ENCODE measurements at places on chromosomes 1 and 21.

DNA sequence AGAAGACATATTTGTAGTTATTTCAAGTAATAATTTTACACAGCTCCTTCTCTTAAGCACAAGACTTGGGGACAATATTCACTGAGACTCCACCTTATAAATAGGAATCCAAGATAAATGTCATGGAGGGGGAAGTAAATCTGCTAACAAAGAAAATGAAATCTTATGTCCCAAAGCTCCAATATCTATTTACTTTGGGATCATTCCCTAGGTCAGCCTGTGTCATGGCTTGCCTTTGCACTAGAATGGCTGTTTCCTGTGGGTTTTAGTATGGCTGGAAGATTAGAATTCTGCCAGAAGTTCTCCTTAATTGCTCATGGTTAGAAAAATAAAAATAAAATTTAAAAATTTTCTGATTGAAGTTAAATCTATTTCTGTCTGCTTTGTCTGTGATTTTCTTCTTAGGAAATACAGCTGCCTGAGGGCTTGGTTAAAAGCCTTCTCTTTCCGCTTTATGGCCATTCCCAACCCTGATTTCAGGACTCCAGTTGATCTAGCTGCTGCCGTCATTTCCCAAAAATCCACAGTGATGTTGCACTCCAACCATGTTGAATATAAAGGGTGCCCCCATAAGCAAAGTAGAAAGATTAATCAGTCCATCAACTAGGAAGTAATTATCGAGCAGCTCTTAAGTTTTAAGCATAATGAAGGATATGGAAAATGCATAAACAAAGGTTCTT lies 326.4 kb upstream of the LYPLAL1 start:
- no peak for DNase-seq

DNA sequence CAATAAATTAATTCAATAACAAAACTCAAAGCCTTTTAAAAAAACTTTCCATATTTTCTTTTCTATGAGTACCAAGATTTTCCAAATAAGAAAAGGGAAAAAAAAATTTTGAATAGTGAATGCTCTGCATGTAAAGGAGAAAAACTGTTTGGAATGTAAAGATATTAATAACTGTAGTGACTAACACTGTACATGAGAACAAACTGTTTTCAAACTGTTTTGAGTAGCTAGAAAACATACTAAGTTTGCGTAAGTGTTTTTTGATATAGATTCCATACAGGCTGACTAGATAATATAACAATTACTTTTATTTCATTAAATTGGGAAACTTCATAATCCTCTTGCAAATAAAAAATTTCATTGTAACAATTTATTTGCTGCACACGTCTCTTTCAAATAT lies 150.5 kb downstream of the DPYD start:
- no peak for DNase-seq

- no peak for DNase-seq
Measured at GRCh38 chr1:244449936-244450508, 1.7 kb downstream of the ADSS2 start.

DNA sequence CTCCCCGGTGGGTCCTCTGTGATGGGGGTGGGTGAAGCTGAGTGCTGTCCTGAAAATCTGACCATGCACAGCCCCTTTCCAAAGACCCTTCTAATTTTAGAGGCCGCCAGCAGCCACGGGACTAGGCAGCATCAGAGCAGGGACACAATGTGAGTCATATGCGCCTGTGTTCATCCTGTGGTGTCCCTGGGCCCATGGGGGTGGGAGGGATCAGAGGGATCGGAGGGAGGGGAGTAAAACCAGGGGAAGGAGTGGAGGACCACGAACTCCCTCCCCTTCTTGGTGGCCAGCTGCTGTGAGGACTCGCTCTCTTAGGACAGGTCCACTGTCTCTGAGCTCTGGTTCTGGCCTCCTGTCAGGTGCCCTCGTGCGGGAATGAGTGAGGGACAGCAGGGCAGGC lies 61.5 kb downstream of the ADARB1 start:
- no peak for DNase-seq

DNA sequence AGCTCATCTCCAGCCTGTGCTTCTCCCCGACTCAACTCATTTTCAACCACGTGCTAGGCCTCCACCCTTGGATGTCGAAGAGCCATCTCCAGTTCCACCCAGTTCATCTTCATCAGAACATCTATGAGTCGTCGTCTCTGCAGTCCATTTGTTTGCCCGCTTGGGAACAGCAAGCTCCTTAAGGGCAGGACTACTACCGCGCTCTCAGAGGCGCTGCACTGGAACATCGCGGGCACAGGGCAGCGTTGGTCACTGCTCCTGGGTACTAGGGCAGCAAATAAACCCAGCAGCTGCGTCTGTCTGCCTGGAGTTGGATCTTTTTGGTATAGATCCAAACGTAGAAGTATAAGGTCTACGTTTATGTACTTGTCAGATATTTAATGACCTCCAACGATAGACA lies 478 bp upstream of the PRDM2 start:
- DNase-seq: no peak

- no peak for DNase-seq
Measured at GRCh38 chr21:31387560-31388186, 43.6 kb upstream of the TIAM1 start.

- peak; percentile 68 for DNase-seq
Measured at GRCh38 chr1:3530926-3531818, 76.7 kb downstream of the ARHGEF16 start.

DNA sequence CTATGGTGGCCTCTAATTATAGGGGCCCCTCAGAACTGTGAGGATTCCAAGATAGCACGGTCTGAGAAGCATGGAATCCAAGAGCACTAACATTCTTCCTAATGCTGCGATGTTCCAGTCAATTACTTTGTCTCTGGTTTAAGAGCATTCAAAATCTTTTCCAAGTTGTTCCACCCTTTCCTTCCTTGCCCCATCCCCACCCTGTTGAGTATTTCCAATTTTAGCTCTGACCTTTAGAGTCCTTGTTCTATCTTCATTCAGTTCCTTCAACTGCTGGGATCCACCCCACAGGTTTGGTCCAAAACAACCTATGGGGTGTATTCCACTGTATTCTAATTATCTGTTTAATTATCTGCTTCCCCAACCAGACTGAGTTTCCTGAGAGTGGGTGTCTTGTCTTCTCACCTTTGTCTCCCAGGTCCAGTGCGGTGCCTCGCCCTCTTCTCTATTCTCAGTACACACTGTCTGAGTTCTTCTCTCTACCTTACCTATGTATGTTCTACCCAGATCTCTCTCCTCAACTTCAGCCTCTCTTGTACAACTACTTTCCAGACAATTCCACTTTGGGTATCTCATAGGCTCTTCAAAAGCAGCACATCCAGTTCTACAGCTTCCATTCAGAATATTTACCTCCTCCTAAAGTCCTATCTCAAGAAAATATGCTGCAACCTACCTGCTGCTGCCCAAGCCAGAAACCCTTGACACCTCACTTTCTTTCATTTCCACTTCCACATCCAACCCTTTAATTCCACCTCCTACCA lies 25.0 kb upstream of the BCL9 start:
- no peak for DNase-seq

- no peak for DNase-seq
Measured at GRCh38 chr21:45937721-45938452, 43.7 kb upstream of the COL6A1 start.

DNA sequence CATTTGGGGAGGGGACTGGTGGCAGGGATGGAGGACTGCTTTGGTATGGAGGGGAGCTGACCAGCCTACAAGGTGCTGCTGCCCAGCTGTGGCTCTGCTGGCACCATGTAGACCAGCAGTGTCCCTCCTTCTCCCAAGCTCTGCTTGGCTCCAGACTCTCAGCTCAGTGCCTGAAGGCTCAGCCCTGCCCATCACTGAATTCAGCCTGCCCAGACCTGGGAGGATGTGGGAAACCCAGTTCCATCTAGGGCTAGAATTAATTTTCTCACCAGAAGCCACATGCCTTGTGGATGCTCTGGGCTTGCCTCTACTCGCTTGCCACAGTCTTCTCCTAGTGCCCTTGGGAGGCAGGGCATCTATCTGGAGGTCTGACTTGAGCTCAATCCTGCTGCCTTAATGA lies 195.0 kb upstream of the EDN2 start:
- DNase-seq: no peak

DNA sequence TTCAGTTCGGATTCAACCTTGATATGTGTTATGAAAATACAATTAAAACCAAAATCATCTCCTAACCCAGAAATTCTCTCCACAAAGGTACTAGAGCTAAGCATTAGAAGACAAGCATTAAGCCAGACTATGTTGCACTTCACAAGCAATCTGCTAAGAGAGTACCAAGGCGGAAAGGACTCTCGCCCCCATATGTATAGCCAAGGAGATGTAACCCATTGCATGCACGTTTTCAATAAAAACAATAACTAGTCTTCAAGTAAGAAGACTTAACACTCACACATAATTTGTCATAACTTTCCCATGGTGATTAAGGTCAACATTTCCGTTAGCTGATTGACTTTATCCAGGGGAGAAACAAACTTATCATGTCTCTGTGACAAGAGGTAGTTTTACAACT lies 27.6 kb upstream of the PTPRC start:
- DNase-seq: no peak

GRCh38 chr1:18939398-18940302 lies 16.8 kb downstream of the IFFO2 start:
- DNase-seq: no peak

DNA sequence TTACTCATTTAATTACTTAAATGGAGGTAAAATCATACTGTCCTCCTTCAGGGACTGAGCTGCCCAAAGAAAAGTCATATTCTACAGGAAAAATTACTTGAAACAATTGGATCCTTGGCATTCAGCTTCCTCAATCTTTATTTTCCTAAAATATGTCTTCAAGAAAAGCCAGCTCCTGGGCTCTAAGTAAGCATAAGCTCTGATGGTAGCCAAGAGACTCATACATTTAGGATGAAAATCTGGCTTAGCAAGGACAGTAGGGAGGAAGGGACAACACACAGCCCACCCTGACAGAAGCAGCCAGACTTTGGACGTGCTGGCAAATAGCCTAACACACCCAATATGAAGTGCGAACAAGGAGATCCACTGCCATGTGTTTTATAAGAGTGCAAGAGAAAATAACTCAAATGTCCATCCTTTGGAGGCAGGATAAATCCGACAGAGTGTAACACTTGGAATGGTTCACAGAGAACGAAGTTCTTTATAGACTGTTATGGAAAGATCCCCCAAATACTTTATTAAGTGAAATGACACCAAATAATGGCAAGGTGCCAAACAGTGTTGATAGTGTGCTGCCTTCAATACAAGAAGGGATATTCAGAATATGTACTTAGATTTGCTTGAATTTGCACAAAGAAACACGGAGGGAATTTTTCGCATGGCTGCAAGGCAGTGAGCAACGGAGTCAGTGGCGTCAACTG lies 14.1 kb downstream of the CAPN8 start:
- no peak for DNase-seq

DNA sequence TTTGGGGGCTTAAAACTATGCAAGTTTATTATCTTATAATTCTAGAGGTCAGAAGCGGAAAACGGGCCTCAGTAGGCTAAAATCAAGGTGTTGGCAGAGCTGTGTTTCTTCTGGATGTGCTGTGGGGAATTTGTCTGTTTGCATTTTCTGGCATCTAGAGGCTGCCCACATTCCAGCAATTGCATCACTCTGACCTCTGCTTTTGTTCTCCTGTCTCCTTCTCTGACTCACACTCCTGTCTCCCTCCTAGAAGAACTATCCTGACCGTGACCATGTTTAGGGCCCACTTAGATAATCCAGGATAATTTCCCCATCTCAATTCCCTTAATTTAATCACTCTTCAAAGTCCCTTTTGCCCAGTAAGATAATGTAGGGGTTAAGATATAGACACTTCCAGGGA lies 127.4 kb upstream of the DEPDC1 start:
- no peak for DNase-seq

DNA sequence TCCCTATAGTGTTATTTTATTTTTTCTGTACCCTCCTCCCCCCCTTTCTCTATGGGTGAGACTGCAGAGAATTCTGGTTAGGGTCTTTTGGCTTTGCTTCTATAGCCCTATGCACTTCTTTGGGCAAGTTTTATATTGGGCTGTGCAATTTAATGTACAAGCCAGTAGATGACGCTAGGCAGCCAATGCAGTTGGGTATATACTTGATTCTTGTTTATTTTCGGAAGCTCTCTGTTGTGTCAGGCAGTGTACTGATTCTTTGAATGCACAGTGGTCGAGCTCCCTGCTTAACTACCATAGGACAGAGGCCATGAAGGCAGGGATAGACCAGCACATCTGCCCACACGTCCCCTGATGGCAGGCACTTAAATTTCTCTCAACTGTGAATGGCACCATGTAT lies 34.1 kb upstream of the GPR52 start:
- no peak for DNase-seq

- no peak for DNase-seq
Measured at GRCh38 chr1:210124736-210125135, 107.9 kb upstream of the SERTAD4 start.

DNA sequence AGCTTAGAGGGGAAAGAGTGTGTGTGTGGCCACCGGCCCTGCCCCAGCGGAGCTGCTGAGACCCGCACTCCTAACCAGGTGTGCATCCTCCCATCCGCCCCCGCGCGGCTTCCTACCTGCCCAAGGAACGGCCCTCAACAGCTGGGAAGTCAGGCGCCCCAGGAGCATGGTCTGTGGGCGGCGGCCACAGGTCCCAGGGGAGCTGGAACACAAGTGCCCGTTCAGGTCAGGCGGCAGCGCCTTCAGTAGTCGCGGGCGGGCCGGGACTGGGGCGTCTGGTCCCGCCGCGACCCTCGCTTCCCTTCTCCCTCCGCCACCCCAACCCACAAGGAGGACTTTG lies 448 bp downstream of the AURKAIP1 start:
- no peak for DNase-seq

DNA sequence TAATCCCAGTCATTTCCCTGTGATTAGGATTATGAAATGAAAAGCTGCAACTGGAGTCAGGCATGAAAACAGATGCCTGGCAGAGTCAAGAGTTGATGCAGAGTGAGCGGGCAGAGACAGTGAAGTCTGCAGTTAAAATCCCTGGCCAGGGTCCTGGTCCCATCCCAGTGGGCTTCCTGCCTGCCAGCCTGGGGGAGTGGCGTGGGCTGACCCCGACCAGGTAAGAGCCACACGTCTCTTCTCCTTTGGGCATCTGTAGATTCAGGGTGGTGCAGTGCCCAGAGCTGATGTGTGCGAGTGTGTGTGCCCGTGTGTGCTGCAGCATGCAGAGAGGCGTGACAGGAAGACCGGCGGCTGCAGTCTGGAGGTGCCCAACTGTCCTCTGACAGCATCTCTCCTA lies 6.2 kb upstream of the KIAA1614 start:
- DNase-seq: no peak

- DNase-seq: no peak
Measured at GRCh38 chr1:205071028-205071409, 13.2 kb downstream of the TMEM81 start.

GRCh38 chr21:34606051-34606450 lies 8.9 kb downstream of the RCAN1 start:
- no peak for DNase-seq

- DNase-seq: no peak
Measured at GRCh38 chr1:158121604-158122254, 59.0 kb upstream of the CD1D start.

All from T-helper 2 cell (primary cell).